ENCODE measurements at places on chromosomes 12 and 14. TPM values are rescaled to one million over a fixed set of nuclear protein-coding genes. Genes with fewer than 3 reads are reported as not detected.

GRCh38 chr12:22787557-22787956 lies 162.6 kb downstream of the ETNK1 start:
- no peak for DNase-seq

Gene TAS2R31
- 1.1 TPM for total RNA-seq

DNA sequence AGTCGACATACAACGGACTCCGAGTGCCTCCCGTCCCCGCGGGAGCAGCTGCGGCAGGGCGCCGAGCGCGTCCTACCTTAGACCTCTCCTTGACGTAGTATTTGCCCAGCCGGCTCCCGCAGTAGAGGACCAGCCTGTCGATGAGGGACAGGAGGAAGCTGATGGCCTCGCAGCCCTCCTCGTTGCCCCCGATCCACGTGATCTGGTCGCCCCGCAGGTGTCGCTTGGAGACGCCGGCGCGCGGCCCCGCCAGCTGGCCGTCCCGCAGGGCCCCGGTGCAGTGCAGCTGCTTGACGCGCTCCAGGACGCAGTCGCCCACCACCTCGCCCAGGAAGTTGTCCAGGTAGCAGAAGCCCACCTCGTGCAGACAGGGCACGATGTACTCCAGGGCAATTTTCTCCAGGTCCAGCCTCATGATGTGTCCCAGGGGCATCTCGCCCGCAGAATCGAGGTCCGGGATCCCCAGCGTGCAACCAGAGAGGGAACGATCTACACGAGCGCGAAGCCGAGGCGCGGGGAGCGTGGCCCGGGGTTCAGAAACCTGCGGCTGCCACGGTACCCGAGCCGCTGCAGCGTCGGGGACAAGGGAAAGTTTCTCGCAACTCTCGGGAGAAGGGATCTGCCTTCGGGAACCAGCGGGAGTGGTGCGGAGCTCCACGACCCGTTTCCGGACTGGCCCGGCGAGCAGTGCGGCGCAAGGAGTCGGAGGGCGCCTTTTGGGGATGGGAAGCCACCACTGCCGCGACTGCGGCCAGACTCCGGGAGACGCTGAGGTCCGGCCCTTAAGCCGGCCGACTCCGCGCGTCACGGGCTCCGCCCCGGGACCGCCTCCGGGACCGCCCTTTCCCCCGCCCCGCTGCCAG lies at the start of gene EGLN3:
EGLN3 (minus strand) TSS at position 755 of the 863 bp plus-strand sequence; CDS start at position 433, 322 bp downstream.
- peak; percentile 56 for DNase-seq

- peak; percentile 51 for DNase-seq
These were observed 16.7 kb upstream of the ZDHHC22 start for GRCh38 chr14:77158175-77158881.

Gene PLEKHG7
- not detected for total RNA-seq

Gene GPR135
- total RNA-seq = 1.5 TPM

GRCh38 chr14:78075555-78076277 lies 94.5 kb upstream of the NRXN3 start:
- DNase-seq = no peak

- no peak for DNase-seq
These were observed 349.0 kb downstream of the GLT1D1 start for GRCh38 chr12:129202109-129202814.

DNA sequence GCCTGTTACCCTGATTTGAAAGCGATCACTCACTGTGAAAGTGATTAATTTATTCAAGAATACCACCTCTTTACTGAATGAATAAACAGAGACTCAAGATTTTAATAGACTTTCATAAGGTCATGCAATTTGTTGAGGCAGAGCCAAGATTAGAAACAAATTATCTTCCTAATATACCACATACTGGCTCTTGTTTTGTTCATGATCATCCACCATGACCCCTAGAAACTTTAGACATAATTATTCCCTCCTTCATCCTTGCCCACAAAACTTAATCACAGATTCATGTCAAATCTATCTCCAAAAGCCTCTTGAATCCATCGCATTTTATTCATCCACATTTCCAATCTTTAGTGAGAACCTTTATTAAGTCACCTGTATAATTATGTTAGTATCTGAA lies 152.3 kb downstream of the ATXN7L3B start:
- no peak for DNase-seq

GRCh38 chr14:96599076-96599475 lies 96.9 kb downstream of the PAPOLA start:
- no peak for DNase-seq

Gene LALBA
- not detected for total RNA-seq

Gene PYM1
- 52.5 TPM for total RNA-seq

DNA sequence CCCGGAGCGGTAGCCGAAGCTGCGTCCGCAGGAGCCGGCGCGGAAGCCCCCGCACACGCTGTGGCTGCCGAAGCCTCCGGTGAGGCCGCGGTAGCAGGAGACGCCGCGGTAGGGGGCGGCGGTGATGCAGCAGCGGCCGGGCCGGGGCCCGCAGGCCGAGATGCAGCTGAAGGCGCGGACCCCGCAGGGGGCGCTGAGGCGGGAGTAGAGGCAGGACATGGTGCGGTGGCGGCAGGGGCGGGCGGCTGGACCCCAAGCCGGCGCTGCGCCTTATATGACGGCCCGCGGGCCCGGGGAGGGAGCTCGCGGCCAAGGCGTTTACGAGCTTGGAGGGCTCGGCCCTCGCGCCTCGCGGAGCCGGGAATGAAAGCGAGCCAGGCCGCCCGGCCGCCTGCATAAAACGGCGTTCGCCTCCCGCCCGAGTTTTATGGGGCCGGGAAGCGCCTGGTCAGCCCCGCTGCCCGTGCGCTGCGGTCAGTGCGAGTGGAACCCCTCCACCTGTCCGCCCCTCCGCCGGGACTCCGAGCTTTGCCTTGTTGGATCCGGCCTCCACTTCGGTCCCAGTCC lies 16.0 kb upstream of the KRT86 start:
- DNase-seq = no peak

DNA sequence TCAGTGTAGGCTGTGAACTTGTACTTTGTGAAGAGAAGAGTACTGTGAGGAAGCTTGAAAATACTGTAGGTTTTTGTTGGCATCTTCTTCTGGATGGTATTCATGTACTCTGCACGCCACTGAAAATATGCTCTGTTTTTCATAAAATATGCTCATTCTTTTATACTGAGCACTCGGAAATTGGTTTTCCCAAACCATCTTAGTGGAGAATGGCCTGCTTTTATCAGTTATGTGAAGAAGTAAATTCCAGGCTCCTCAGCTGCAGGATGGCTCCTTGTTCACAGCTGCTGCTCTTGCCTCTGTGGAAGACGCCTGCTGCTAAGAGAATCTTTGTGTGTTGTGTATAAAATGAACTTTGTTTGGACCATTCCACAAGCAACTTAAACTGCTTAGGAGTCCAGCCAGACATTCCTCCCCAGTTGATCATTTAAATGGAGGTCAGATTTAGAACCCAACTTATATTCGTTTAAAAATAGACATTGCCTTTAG lies 443.5 kb upstream of the RGS6 start:
- DNase-seq = no peak

Gene ACTR6
- 30.7 TPM for total RNA-seq

GRCh38 chr12:118541071-118541470 lies 164.7 kb downstream of the SUDS3 start:
- no peak for DNase-seq

Gene INHBC
- total RNA-seq = not detected

Gene B4GALNT3
- 2.5 TPM for total RNA-seq

- peak; percentile 6 for DNase-seq
These were observed 340.0 kb upstream of the SFSWAP start for GRCh38 chr12:131370791-131371347.

Gene ANO2
- 2.1 TPM for total RNA-seq

DNA sequence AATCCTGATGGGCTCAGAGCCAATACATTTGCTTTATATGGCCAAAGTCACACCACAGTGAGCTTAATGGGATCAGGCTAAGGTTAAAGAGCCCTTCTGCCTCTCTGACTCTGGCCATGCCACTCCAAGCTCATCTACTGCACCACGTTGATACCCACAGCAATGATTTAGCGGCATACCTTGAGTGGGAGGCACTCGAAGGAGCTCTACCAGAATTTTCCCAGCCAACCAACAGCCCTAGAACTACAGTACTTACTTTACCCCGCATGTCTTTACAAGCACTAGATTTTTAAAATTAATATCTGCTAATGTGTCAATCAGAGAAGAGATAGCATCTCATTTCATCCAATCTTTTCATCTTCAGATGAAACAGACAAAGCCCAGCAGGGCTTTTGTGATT lies 300.5 kb downstream of the GRIN2B start:
- no peak for DNase-seq

Measured in A172 (cell line).